ENCODE measurements at places on chromosomes 4 and X.

- no peak for DNase-seq
Observed at GRCh38 chr4:72073816-72074215, 42.0 kb downstream of the NPFFR2 start.

DNA sequence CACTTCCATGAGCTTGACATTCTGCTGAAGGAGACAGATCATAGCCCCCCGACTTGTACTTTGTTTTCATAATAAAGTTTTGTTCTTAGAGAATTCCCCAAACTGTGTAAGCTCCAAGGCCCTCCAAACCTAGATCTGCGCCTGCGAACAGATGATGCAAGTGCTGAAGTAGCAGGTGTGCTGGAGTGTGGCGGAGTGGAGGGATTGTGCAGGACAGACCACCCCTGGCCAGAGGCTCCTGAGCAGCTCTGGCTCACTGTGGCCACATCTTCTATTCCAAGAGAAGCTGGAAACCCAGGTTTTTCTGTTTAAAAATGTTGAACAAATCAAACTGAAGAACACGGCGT, 46.4 kb downstream of the TBC1D14 start:
- no peak for DNase-seq

GRCh38 chrX:68440940-68441339, 7.6 kb upstream of the OPHN1 start:
- no peak for DNase-seq

- DNase-seq, result no peak
Observed at GRCh38 chrX:14916017-14916674, 42.9 kb downstream of the MOSPD2 start.

DNA sequence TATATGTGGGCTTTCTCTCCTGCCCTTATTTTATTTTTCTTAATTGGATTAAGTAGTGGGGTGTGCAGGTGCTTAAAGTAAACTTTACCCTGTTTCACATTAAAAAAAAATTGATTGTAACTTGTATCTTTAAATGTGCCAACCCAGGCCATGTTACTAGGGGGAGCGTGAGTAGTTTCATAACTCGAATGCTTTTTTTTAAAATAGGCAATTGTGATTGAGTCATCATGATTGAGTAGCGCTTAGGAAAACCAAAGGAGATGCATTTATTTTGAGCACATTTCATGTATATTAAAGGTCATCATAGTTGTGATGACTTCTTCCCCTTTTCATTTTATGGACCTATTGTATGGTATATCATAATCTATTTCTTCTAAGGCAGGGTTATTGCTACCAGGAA, 32.2 kb downstream of the GPAT3 start:
- no peak for DNase-seq

GRCh38 chr4:138870737-138871554, 144.6 kb upstream of the NOCT start:
- DNase-seq, result peak; percentile 73

DNA sequence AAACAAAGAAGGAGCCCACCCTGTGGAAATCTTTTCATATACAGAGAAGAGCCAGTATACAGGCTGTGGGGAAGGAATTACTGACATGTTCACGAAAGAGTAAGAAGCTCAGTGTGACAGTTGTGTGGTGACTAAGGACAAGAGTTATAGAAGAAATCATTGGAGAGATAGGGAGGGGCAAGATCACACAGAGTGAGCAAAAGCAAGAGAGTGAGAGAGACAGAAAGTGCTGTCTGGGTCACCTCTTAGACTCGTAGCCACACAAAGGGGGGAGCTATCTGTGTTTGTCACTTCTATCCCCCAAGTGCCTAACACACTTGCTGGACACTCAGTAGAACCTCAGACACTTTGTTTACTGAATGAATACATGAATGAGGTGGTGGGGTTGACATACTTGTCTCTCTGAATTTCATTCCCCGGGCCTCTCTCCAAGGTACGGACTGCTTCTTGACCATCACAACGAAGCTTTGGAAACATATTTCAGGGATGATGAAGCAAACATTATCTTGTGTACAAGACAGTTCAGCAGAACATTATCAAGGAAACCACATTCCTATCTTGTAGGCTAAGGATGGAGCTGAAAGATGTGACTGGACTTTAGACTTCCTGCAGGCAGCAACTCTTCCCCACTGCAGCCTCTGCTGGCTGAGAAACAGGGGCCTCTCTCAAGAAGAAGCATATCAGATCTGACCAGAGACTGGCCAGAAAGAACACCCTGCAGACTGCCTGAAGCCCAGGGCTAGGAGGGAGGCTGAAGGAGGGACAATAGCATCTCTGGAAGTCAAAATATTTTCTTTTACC, 168.2 kb downstream of the AMELX start:
- no peak for DNase-seq

- DNase-seq, result no peak
Observed at GRCh38 chrX:20046864-20047263, 56.0 kb upstream of the BCLAF3 start.

DNA sequence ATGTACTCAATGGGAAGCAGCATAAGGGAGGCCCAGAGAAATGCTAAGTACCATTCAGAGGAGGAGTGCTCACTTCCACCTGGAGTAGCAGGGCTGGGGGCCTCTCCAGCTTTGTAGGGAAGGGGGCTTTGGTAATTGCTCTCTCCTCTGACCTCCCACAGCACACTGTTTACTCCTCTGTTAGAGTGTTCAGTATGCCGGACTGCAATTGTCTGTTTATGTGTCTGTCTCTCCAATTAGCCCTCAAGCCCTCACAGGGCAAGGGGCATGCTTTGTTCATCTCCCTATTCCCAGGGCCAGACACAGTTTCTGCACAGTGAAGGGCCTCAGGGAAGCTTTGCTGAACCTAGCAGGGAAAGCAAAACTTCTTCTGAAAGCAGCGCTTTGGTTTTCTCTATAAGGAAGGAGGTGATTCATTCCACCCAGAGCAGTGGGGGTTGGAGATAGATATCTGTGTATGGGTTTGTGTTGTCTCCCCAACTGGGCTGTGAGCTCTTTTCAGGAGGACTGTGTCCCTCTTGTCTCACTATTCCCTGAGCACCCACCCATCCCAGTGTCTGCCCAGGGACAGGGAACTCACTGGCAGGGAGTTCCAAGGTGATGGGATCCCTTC, 50.0 kb upstream of the VMA21 start:
- DNase-seq, result no peak

DNA sequence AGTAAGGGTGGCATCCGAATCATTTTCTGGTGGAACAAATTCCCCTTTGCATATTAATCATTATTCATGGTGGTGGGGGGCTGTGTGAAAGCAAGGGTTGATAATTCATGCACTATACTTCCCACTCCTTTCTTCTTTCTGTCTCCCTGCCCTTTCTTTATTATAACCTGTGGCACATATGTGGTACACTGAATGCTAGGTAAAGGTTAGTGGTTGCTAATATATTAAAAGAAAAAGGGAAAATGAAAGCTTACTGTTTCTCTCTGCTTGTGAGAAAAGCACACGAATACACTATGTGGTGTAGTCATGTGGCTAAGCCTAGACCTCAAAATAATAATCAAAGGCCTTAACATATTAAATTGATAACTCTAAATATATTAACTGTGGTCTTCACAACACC, 178.4 kb upstream of the RPS6KA3 start:
- DNase-seq, result no peak

- DNase-seq, result no peak
Observed at GRCh38 chr4:6121941-6122340, 78.4 kb downstream of the JAKMIP1 start.

- DNase-seq, result no peak
Observed at GRCh38 chrX:99572711-99573110, 837.4 kb downstream of the PCDH19 start.

- peak; percentile 29 for DNase-seq
Observed at GRCh38 chr4:113952452-113953029, 26.9 kb downstream of the ARSJ start.

DNA sequence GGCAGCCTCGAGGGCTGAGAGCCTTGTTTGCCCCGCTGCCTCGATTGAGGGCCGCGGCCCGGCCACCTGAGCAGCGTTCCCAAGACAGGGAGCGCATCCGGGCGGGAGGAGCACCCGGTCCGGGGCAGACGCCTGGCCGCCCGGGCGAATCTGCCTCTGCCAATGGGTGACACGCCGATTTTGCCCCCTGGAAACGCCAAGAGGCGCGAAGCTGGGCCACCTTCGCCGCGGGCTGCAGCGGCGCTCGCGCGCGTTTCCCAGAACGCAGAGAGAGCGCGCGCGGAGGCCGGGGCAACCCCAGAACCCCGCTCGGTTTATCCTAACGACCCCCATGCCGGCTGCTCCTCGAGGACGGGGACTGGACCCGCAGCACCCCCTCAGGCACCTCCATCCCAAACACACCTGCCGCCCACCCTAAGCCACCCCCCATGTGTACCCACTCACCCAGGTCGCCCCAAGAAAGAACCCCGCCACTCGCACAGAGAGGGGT, 575 bp downstream of the MAP7D2 start:
- peak; percentile 24 for DNase-seq

GRCh38 chrX:151082077-151082948, 94.1 kb upstream of the GPR50 start:
- peak; percentile 66 for DNase-seq

- DNase-seq, result no peak
Observed at GRCh38 chrX:16061296-16061695, 62.1 kb upstream of the GRPR start.
